ENCODE measurements at places on chromosomes 16 and 17.

DNA sequence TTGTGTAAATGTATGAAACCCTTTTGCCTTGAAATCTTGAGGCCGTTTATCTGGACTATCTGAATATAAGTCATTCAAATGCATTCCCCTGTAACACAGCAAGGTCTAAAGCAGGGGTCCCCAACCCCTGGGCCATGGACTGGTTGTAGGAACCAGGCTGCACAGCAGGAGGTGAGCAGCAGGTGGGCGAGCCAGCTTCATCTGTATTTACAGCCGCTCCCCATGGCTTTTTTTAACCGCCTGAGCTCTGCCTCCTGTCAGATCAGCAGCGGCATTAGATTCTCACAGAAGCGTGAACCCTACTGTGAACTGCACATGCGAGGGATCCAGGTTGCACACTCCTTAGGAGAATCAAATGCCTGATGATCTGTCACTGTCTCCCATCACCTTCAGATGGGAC, 24.1 kb downstream of the DNAH3 start:
- DNase-seq: no peak

- no peak for DNase-seq
These were observed 6.1 kb downstream of the TMEM235 start for GRCh38 chr17:78237401-78238012.

DNA sequence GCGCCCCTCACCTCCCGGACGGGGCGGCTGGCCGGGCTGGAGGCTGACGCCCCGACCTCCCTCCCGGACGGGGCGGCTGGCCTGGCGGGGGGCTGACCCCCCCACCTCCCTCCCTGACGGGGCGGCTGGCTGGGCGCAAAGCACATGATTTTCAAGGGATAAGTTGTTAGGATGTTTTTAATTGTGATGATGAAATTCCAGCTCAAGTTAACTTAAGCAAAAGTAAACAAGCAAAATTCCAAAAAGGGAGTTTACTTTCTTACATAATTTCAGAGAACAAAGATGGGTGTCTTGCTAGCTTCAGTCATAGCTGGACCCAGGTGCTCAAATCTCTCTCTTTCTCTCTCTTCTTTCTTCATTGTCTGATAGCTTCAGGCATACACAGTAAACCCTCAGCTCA, 33.6 kb upstream of the MED9 start:
- no peak for DNase-seq

GRCh38 chr17:77146246-77146632, 5.5 kb downstream of the SEC14L1 start:
- DNase-seq: no peak

DNA sequence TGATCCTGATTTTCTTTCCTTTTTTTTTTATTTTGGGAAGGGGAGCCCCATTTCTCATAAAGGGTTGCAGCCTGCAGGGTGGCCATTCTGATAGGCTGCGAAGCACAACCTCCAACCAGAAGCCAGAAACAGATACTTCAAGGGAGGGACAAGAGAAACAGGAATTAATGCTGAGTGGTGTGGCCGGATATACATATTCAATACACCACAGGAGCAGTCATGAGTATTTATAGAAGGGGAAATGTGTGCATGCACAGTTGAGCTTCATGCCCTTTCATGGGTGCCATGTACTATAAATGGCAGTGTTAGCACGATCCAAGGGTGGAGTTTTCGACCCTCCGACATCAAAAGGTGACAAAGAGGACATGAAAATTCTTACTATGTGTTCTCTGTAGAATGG, 320.8 kb downstream of the CBLN1 start:
- no peak for DNase-seq

DNA sequence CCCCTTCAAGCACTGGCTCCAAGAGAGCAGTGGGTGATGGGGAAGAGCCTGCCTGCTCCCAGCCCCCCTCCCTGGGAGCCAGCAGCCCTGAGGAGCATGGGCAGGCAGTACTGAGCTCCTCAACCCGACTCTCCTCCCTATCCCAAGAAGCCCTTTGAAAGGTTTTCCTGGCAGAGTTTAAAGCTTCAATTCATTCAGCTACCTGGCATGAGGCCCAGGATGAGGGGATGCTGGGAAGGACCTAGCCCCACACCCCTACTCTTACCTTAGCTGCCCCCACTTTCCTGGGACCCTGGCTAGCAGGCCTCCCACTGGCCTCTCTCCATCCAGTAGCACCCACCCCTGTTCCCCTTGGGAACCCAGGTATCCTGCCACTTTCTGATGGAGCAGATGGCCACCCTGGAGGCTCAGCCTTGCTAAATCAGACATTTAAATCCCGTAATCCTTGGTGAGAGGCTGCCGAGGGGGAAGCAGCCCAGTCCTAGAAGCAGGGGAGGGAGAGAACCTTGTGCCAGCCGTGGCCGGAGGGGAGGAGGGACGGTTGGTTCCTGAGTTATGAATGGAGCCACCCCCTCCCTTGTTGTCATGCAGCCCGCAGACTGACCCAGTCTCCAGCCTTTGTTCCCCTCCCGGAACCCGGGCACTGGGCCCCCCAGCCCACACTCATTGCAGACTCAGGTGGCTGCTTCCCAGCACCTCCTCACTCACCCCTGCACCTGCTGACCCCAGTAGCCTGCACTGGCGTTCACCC, 17.1 kb downstream of the ATP1B2 start:
- no peak for DNase-seq
